Right lung (tissue), 10 donors: ENCODE measurements at places on chromosomes 4 and X. TPM values are rescaled to one million over a fixed set of nuclear protein-coding genes. Genes with fewer than 3 reads are reported as not detected.

The DKK2 gene
- polyA plus RNA-seq = 3.1 TPM

The MAGEE2 gene
- 0.73 TPM for polyA plus RNA-seq

The CT47A7 gene
- polyA plus RNA-seq = not detected

The TLR6 gene
- 1.5 TPM for polyA plus RNA-seq

The RAB39B gene
- polyA plus RNA-seq = 1.2 TPM

The MAGIX gene
- polyA plus RNA-seq = 1.5 TPM

The ATOH1 gene
- not detected for polyA plus RNA-seq

The RAB33A gene
- 0.42 TPM for polyA plus RNA-seq

The ZNF280C gene
- polyA plus RNA-seq = 11.5 TPM

The AMOT gene
- polyA plus RNA-seq = 21.9 TPM

The BTC gene
- 5.2 TPM for polyA plus RNA-seq

The BEX1 gene
- 9.6 TPM for polyA plus RNA-seq

The SLC9B2 gene
- polyA plus RNA-seq = 8.3 TPM

The HTRA3 gene
- polyA plus RNA-seq = 11.0 TPM

The SPACA5 gene
- polyA plus RNA-seq = 0.33 TPM

The KCNE5 gene
- polyA plus RNA-seq = 8.9 TPM

The STAP1 gene
- 0.42 TPM for polyA plus RNA-seq

The TLR2 gene
- polyA plus RNA-seq = 30.8 TPM

The ADH1A gene
- 10.2 TPM for polyA plus RNA-seq

The DGKK gene
- 0.06 TPM for polyA plus RNA-seq

The MTMR8 gene
- 2.2 TPM for polyA plus RNA-seq

The ABLIM2 gene
- 5.9 TPM for polyA plus RNA-seq

The CXCL8 gene
- polyA plus RNA-seq = 2.4 TPM

The SRPX2 gene
- polyA plus RNA-seq = 30.6 TPM

The RIBC1 gene
- polyA plus RNA-seq = 3.9 TPM

The ASB12 gene
- 1.2 TPM for polyA plus RNA-seq

The MAGEA11 gene
- polyA plus RNA-seq = not detected

The RTL3 gene
- not detected for polyA plus RNA-seq
